Tibial artery (tissue), 4 donors: ENCODE measurements at places on chromosomes 2 and 18.

GRCh38 chr2:120787111-120787821 is 51.6 kb downstream of the GLI2 start:
- no peak for DNase-seq

GRCh38 chr2:225334514-225334913 is 65.0 kb upstream of the NYAP2 start:
- no peak for DNase-seq

DNA sequence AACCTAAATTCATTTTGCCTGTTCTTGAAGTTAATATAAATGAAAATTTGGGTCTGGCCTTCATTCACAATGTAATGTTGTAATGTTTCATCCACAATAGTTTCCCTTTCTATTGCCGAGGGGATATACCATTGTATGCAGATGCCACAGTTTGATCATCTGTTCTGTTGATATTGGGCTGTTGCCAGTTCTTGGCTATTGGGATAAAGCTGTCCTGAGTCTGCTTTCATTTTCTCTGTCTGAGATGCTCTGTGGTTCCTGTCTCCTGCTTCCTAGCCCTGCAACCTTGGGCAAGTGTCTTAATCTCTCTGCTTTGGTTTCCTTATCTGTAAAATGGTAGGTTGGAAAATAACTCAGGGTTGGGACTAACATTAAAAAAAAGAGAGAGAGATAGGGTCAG is 25.2 kb downstream of the B3GNT2 start:
- DNase-seq: no peak

DNA sequence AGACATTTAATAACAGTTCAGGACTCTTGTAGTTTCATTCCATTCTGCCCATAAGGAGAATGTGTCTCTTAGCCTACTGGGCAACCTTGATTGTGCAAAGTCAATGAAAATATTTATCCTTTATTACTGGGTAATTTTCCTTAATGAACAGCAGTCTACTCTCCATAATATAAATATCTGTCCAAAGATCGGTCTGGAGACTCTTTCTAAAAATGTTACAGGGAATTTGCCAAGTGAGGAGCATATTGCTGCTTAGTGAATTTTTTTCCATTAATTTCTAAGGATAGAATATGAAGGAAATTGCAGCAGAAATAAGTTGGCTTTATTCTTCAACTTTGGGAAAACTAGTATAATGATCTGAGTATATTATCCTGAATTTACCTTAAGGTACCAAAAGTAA is 817.1 kb upstream of the FSHR start:
- no peak for DNase-seq

GRCh38 chr2:19352946-19353720 is 5.3 kb downstream of the OSR1 start:
- DNase-seq: no peak

GRCh38 chr2:53715568-53715967 is 52.0 kb upstream of the CHAC2 start:
- DNase-seq: no peak

GRCh38 chr2:234627308-234627707 is 130.4 kb upstream of the ARL4C start:
- no peak for DNase-seq

- no peak for DNase-seq
Observed at GRCh38 chr2:180662941-180663471, 317.4 kb upstream of the UBE2E3 start.

GRCh38 chr2:159637988-159638501 is 21.7 kb upstream of the BAZ2B start:
- no peak for DNase-seq

DNA sequence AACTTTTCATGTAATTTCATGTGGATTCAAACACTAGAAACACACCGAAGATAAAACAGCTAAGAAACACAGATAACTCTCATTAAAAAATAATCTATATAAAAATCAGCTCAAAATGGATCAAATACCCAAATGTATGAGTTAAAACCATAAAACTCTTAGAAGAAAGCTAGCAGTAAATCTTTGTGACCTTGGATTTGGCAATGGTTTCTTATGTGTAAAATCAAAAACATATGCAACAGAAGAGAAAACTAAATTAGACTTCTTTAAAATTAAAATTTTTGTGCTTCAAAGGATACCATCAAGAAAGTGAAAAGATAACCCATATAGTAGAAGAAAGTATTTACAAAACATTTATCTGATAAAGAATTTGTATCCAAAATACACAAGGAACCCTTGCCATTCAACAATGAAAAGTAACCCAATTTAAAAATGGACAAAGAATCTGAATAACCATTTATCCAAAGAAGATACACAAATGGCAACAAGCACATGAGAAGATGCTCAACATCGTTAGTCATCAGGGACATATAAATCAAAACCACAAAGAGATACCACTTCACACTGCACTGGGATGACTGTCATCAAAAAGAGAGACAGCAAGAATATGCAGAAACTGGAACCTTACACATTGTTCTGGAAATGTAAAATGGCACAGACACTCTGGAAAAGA is 27.5 kb downstream of the GAREM1 start:
- no peak for DNase-seq

DNA sequence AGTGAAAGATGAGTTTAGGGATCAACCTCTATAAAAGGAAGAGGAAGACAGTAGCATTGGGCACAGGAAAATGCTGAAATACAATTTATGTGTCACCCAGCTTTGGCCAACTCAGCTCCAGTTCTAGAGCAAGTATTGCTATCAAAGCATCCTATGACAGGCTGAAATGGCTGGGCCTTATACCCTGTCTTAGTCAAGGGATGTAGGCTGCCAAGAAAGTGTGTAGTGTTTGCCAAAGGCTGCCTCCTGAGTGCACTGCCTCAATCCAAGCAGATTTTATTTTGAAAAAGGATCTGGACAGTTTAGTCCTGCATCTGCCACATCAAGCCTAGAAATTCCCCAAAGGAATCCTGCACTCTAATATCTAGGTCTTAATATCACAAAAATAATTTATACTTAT is 359.9 kb upstream of the ZC3H15 start:
- DNase-seq: no peak

- no peak for DNase-seq
Observed at GRCh38 chr2:120994301-120994995, 258.8 kb downstream of the GLI2 start.

DNA sequence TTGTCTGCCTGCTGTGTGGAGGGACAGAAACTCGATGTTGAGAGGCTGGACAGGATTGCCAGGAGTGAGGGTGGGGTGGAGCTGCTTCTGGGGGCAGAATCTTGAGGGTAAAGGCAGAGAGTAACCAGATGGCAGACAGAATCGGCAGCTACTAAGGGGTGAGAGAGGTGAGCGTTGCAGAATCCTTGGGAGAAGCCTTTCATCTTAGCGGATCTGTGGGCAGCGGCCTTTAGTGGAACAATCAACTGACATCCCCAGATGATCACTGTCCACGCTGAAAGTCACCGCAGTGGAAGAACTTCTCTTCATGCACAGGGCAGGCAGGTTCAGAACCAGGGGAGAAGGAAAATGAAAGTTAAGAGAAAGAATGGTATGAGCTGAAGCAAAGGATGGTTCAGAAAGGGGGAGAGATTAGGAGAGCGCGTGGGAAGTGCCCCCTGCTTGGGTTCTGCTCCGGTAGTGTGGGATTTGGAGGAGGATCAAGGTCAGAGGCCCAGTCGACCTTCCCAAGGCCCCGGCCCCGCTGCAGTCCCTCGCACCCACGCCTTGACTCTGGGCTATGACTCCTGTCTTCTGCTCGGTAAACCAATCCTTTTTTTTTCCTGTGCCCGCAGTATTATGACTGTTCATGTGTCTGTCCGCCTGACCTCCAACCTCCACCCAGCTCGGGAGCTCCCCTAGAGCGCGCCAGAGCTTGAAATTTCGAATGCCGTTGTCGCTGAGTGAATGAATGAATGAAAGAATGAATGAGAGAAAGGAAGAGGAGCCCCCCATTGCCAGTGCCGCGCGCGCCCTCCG is 584 bp downstream of the BOLA3 start:
- peak; percentile 22 for DNase-seq

DNA sequence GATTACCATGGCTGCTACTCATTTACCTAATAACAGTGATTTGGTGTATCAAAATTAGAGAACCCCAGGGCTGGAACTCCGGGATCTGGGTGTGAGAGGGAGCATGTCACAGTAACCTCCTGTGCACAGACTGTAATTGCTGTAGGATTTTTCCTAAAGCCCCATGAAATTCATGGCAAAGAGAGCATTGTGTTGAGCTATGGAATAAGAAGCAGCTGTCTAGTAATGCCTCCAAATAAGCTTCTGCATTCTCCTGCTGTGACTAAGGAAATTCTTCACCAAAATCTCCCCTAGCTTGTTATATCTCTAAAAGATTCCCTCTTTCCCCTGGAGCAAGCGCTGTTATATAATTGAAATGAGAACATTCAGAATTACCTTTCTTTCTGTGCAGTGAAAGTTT is 158.1 kb upstream of the SPATS2L start:
- DNase-seq: no peak
